ENCODE measurements at places on chromosomes 13 and 19. TPM values are rescaled to one million over a fixed set of nuclear protein-coding genes. Genes with fewer than 3 reads are reported as not detected.

IFNL1 gene
- total RNA-seq, result not detected

DNA sequence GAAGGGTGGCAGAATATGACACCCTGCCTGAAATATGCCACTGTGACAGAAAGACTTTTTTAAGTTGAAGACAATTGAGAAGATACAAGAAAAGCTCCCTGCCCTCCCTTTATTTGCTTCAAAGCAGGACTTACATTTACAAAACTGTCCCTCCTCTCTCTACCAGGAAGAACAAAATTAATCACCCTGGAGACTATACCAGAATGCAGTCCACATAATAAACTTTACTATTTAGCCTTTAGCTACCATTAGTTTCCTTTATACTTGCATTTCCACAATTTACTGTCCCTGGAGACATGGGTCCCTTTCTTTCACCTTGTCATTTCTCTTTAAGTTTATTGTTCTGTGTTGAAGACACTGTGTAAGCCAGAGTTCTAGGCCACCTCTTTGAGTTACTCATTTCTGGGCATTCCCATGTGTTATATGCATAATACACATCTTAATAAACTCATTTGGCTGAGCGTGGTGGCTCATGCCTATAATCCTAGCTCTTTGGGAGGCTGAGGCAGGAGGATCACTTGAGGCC is 238.8 kb downstream of the RFC3 start:
- H3K4me1 ChIP-seq, result no peaks in the 10 kb centered on the region
- no peak overlapping the region for H3K27ac ChIP-seq
- H3K4me3 ChIP-seq, result no peak overlapping the region
- no peaks in the 10 kb centered on the region for H3K27me3 ChIP-seq
- no peaks in the 10 kb centered on the region for H3K36me3 ChIP-seq

GRCh38 chr19:18205200-18205892 is 1.5 kb upstream of the RAB3A start:
- peaks cover 10% of the 10 kb centered on the region for H3K4me1 ChIP-seq
- no peaks in the 10 kb centered on the region for H3K27me3 ChIP-seq
- peak; percentile 77 for DNase-seq
- H3K36me3 ChIP-seq, result peaks cover 5% of the 10 kb centered on the region

ANKRD24 gene
- 4.6 TPM for total RNA-seq

GRCh38 chr13:78045916-78046315 is 127.3 kb upstream of the EDNRB start:
- H3K4me1 ChIP-seq, result no peaks in the 10 kb centered on the region
- DNase-seq, result no peak
- no peaks in the 10 kb centered on the region for H3K36me3 ChIP-seq
- H3K27me3 ChIP-seq, result no peaks in the 10 kb centered on the region
- no peak overlapping the region for H3K27ac ChIP-seq
- H3K4me3 ChIP-seq, result no peak overlapping the region

- no peak overlapping the region for H3K27ac ChIP-seq
- no peaks in the 10 kb centered on the region for H3K27me3 ChIP-seq
- H3K36me3 ChIP-seq, result no peaks in the 10 kb centered on the region
- DNase-seq, result no peak
- peaks cover 15% of the 10 kb centered on the region for H3K4me1 ChIP-seq
These were observed 109.0 kb downstream of the STARD13 start for GRCh38 chr13:33176526-33176925.

DNA sequence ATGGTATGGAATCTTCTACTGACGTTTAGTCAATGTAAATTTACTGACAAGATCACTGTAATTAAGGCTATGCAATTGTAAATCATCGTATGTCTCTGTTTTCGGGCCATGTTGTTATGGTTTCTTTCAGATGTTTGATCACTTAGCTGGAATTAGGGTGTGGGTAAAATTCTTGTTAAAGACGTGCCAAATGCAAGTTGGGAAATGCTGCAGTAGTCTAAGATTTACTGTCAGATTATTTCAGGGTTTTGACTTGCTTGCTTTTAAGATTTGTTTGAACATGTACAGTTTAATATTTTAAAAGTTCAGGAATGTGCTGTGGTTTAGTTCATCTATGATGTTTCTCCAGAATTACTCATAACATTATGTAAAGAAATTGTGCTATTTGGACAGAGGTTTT is 10.8 kb downstream of the NDFIP2 start:
- no peak for DNase-seq
- no peak overlapping the region for H3K4me3 ChIP-seq
- no peaks in the 10 kb centered on the region for H3K27me3 ChIP-seq
- H3K4me1 ChIP-seq, result peaks cover 9% of the 10 kb centered on the region
- H3K27ac ChIP-seq, result peak overlapping the region; percentile 29

PGLYRP1 gene
- not detected for total RNA-seq

- H3K4me1 ChIP-seq, result no peaks in the 10 kb centered on the region
- no peak overlapping the region for H3K27ac ChIP-seq
- DNase-seq, result no peak
- H3K36me3 ChIP-seq, result no peaks in the 10 kb centered on the region
- no peak overlapping the region for H3K4me3 ChIP-seq
- H3K27me3 ChIP-seq, result no peaks in the 10 kb centered on the region
These were observed 82.1 kb downstream of the URI1 start for GRCh38 chr19:30024091-30024490.

DNA sequence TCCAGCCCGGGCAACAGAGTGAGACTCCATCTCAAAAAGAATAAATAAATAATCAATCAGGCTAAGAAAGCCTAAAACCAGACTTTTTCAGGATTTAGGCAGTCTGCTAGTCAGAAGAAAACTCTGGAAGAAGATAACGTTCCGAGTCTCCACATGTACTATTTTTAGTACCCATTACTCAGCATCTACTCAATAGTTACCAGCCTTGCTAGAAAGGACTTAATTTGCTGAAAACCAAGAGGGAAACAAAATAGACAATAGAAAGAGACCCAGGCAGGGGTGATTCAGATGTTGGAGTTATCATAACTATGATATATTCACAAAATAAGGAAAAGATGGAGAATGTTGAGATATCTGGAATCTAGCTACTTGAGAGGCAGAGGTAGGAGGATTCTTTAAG is 3.6 kb upstream of the LIN7B start:
- H3K27me3 ChIP-seq, result no peaks in the 10 kb centered on the region
- peaks cover 27% of the 10 kb centered on the region for H3K36me3 ChIP-seq
- H3K27ac ChIP-seq, result peak overlapping the region; percentile 83
- H3K4me3 ChIP-seq, result no peak overlapping the region
- H3K4me1 ChIP-seq, result peaks cover 49% of the 10 kb centered on the region

DNA sequence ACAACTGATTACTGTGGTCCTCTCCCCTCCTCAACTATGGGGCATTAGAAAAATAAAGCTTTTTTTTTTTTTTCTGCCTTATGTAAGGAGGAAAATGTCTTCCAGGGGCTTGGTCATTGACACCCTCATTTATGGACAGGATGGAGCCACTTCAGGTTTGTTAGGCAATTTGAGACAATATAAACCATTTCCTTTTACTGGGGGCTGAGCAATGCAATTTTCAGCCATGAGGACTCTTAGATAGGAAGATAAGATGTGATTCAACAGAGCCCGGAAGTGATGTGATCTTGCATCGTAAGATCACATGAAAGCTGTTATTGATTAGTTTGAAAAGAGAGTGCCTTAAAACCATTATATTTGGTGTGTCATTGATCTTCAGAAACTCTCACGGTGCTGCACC is 210.8 kb downstream of the OXGR1 start:
- H3K27ac ChIP-seq, result no peak overlapping the region
- no peak for DNase-seq
- no peak overlapping the region for H3K4me3 ChIP-seq
- no peaks in the 10 kb centered on the region for H3K27me3 ChIP-seq
- H3K4me1 ChIP-seq, result peaks cover 9% of the 10 kb centered on the region

ATP1A3 gene
- 4.5 TPM for total RNA-seq

GRCh38 chr13:49579501-49579900 is 5.9 kb downstream of the RCBTB1 start:
- H3K27ac ChIP-seq, result no peak overlapping the region
- no peak overlapping the region for H3K4me3 ChIP-seq
- no peaks in the 10 kb centered on the region for H3K36me3 ChIP-seq
- no peaks in the 10 kb centered on the region for H3K27me3 ChIP-seq
- DNase-seq, result no peak

DNA sequence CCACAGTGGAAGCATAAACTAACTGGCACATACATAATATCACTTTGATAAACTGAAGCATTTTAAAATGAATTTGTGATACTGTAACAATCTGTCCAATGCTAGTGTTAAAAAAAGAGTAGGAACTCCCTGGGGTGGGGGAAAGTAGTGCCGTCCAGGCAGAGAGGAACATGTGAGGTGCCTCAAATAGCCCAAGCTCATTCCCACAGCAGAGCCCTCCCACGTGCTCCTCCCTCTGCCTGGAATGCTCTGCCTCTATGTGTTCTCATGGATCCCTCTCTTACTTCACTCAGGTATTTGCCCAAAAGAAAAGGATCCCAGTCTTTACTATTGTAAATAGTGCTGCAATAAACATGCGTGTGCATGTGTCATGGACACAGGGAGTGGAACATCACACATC is 188.1 kb downstream of the NHLRC3 start:
- no peak overlapping the region for H3K4me3 ChIP-seq
- no peak for DNase-seq
- H3K36me3 ChIP-seq, result no peaks in the 10 kb centered on the region

C19orf67 gene
- total RNA-seq, result 3.6 TPM

- H3K4me3 ChIP-seq, result peak within 1 kb of the TSS; percentile 100
- H3K4me1 ChIP-seq, result peaks cover 23% of the 10 kb centered on the region
- no peaks in the 10 kb centered on the region for H3K27me3 ChIP-seq
- peak within 1 kb of the TSS; percentile 77 for H3K27ac ChIP-seq
- peaks cover 34% of the 10 kb centered on the region for H3K36me3 ChIP-seq
- DNase-seq, result peak; percentile 50
These were observed at the start of gene GPI for GRCh38 chr19:34364830-34365462. TSS of gene GPI (plus strand) at chr19:34365196. CDS start at chr19:34365267, 71 bp downstream.

DNA sequence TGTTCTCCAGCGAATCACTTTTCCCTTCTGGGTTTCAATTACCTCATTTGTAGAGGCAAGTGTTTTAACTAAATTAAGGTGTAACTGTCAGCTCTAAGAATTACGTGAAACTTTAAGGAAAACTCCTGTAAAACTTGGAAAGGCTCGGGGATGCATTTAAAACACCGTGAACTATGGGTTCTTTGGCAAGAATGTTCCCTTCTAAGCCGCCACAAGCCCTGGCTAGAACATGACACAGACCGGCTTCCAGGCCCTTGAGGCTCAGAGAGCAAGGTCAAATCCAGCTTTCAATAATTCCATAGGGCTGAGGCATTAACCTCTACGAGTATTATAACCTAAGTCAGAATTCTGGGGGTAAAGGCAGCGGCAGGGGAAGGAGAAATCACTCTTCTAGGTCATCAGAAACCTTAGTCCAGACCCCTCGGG is 685 bp downstream of the VWA8 start:
- peak overlapping the region; percentile 97 for H3K27ac ChIP-seq
- peak overlapping the region; percentile 83 for H3K4me3 ChIP-seq

- DNase-seq, result peak; percentile 95
- peak overlapping the region; percentile 18 for H3K4me3 ChIP-seq
- H3K36me3 ChIP-seq, result peaks cover 35% of the 10 kb centered on the region
- no peaks in the 10 kb centered on the region for H3K27me3 ChIP-seq
- H3K27ac ChIP-seq, result peak overlapping the region; percentile 75
These were observed 4.3 kb downstream of the CD37 start for GRCh38 chr19:49339301-49340068.

GRCh38 chr19:2424686-2425621 is 2.4 kb downstream of the TIMM13 start:
- H3K27me3 ChIP-seq, result no peaks in the 10 kb centered on the region
- no peak overlapping the region for H3K4me3 ChIP-seq
- H3K4me1 ChIP-seq, result peaks cover 8% of the 10 kb centered on the region
- no peaks in the 10 kb centered on the region for H3K36me3 ChIP-seq
- peak; percentile 65 for DNase-seq
- no peak overlapping the region for H3K27ac ChIP-seq

GRCh38 chr19:2428321-2428690 is 920 bp upstream of the TIMM13 start:
- peaks cover 8% of the 10 kb centered on the region for H3K4me1 ChIP-seq
- peaks cover 14% of the 10 kb centered on the region for H3K36me3 ChIP-seq
- H3K27ac ChIP-seq, result peak overlapping the region; percentile 98
- no peak overlapping the region for H3K4me3 ChIP-seq

STARD13 gene
- total RNA-seq, result 23.5 TPM

- no peak overlapping the region for H3K4me3 ChIP-seq
- no peaks in the 10 kb centered on the region for H3K36me3 ChIP-seq
- no peak overlapping the region for H3K27ac ChIP-seq
- DNase-seq, result no peak
These were observed 741.0 kb upstream of the KLHL1 start for GRCh38 chr13:70849222-70849621.

SIGLECL1 gene
- not detected for total RNA-seq

GRCh38 chr19:32289566-32290210 is 55.7 kb upstream of the ZNF507 start:
- no peak for DNase-seq
- H3K4me1 ChIP-seq, result no peaks in the 10 kb centered on the region
- H3K27ac ChIP-seq, result no peak overlapping the region
- H3K36me3 ChIP-seq, result no peaks in the 10 kb centered on the region

NPAS1 gene
- 2.9 TPM for total RNA-seq

PTGIR gene
- 0.35 TPM for total RNA-seq

GRCh38 chr13:82220641-82221040 is 1661.6 kb downstream of the SLITRK1 start:
- H3K4me3 ChIP-seq, result no peak overlapping the region
- no peaks in the 10 kb centered on the region for H3K4me1 ChIP-seq
- no peaks in the 10 kb centered on the region for H3K36me3 ChIP-seq
- no peaks in the 10 kb centered on the region for H3K27me3 ChIP-seq
- no peak overlapping the region for H3K27ac ChIP-seq

GRCh38 chr13:41199526-41199925 is 5.2 kb upstream of the KBTBD7 start:
- no peak overlapping the region for H3K27ac ChIP-seq
- H3K4me1 ChIP-seq, result no peaks in the 10 kb centered on the region
- no peaks in the 10 kb centered on the region for H3K36me3 ChIP-seq

DNA sequence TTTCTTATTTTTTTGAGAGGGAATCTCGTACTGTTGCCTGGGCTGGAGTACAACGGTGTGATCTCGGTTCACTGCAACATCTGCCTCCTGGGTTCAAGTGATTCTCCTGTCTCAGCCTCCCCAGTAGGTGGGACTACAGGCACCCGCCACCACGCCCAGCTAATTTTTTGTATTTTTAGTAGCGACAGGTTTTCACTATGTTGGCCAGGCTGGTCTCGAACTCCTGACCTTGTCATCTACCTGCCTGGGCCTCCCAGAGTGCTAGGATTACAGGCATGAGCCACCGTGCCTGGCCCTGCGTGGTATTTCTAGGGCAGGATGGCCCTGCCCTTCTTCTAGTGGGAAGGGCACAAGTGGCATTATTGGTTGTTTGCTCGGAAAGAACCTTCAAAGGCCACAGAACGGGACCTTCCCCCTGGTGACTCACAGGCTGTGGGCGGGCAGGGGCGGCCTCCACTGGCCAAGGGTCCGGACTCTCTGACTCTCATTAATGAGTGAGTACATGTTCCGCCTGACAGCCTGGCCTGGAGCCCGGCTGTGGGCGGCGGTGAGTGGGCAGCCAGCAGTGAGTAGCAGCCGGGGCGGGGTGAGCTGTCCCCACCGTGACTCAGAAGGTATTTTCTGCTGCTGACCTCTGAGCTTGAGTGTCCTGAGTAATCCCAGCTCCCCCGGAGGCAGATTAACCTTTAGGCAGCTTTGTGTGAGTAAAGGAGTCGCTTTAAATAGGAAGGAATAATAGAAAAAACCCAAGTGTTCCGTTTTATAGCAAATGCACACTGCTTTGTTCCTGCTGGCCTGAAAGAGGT is 5.1 kb downstream of the DOT1L start:
- DNase-seq, result peak; percentile 88
- H3K27me3 ChIP-seq, result no peaks in the 10 kb centered on the region
- H3K4me1 ChIP-seq, result peaks cover 67% of the 10 kb centered on the region

CYP4F3 gene
- total RNA-seq, result not detected

- DNase-seq, result peak; percentile 54
- H3K27ac ChIP-seq, result no peak overlapping the region
- H3K27me3 ChIP-seq, result no peaks in the 10 kb centered on the region
- H3K4me3 ChIP-seq, result no peak overlapping the region
- no peaks in the 10 kb centered on the region for H3K4me1 ChIP-seq
These were observed 24.2 kb downstream of the C19orf12 start for GRCh38 chr19:29690842-29691241.
